ENCODE measurements at places on chromosomes 13 and 19.

GRCh38 chr13:98411617-98412265 is 165.2 kb downstream of the STK24 start:
- no peak for DNase-seq

GRCh38 chr19:13212759-13213330 is 62.6 kb downstream of the IER2 start:
- no peak for DNase-seq

GRCh38 chr13:41611385-41611784 is 154.0 kb downstream of the RGCC start:
- no peak for DNase-seq

GRCh38 chr13:27440408-27440807 is 10.0 kb downstream of the MTIF3 start:
- DNase-seq: no peak

- peak; percentile 77 for DNase-seq
Measured at GRCh38 chr19:50580970-50581634, 12.9 kb upstream of the LRRC4B start.

GRCh38 chr19:48780631-48781391 is 25.5 kb downstream of the FGF21 start:
- DNase-seq: peak; percentile 50

- peak; percentile 89 for DNase-seq
Measured at GRCh38 chr19:44741841-44742329, 6.6 kb upstream of the BCL3 start.

GRCh38 chr13:75399168-75399878 is 82.6 kb downstream of the TBC1D4 start:
- DNase-seq: no peak

- no peak for DNase-seq
Measured at GRCh38 chr19:9009935-9010651, at the start of gene MUC16. Gene MUC16 (minus strand): TSS chr19:9010409.

- DNase-seq: no peak
Measured at GRCh38 chr13:61954092-61954491, 538.4 kb upstream of the PCDH20 start.

- DNase-seq: no peak
Measured at GRCh38 chr19:4229179-4229931, at the start of gene EBI3. Gene EBI3 (plus strand): TSS chr19:4229523. CDS start chr19:4229551, 28 bp downstream.

DNA sequence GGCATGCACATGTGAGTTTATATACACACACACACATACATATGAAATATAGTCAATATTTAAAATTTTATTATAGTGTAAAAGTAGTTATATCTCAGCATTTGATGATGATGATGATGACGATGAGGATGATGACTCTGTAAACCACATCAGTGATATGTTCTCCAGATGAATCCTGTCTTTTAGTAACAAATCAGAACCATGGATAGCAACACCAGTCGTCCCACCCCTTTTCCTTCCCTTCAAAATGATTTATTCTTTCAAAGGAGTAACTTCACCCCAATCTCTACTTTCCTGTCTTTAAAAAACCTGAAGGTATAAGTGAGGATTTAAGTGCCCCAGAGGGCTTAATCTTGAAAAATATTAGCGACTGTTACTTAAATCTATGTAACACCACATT is 74.1 kb downstream of the DCLK1 start:
- DNase-seq: no peak

DNA sequence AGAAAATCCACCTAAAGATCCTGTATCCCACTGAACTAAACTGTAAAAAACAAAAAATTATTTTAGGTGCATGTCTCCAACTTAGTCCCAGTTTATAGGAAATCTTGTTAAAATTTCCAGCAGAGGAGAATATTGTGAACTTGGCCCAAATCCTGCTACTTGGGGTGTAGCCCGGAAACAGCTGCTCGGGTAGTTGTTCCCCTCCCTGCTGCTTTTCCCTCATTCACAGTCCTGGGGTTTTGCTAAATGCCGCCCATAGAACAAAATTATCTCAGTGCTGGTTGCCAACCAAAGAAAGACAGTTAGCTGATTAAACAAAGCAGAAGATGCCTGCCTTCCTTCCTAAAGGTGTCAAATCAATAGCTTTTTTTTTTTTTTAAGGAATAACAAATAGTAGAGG is 330.5 kb upstream of the KLF12 start:
- DNase-seq: no peak

GRCh38 chr13:78608688-78609463 is 5.5 kb upstream of the POU4F1 start:
- DNase-seq: no peak

DNA sequence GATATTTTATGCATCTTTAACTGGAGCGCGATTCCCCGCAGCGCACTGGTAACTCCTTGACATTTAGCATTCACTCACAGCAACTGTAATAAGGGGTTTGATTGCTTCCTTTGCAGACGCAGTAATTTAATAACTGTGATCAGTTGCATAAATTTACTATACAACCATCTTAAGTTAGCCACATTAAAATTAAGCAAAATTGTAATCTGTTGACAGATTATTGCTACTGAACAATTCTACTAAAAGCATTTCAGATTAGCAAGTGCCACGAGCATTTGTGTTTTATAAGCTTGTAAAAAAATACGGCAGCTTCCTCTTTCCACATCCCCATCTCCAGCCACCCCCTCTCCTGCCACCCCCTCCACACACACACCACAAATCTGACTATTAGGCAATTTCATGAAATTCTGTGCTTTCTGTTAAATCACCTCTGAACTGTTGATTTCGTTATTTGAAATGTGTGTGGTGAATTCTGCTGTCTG is 44.4 kb downstream of the TSHZ3 start:
- DNase-seq: no peak

GRCh38 chr19:28605501-28606268 is 607.3 kb downstream of the UQCRFS1 start:
- no peak for DNase-seq

DNA sequence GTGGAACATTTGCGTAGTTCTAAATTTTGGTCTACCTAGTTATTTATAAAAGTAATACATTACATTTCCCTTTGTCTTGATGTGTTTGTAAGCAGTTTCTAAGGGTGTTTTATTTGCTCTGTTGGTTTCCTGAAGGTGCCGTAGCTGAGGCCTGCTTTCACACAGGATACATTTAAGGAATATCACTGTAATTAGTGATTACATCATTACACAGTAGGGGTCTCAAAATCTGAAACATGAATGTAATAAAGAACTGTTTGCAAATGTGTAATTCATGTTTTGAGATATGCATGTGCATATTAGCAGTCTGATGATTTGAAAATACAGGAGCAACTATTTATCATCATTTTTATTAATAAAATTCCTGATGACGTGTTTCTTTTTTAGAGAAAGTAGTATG is 281.8 kb downstream of the MTUS2 start:
- DNase-seq: no peak

DNA sequence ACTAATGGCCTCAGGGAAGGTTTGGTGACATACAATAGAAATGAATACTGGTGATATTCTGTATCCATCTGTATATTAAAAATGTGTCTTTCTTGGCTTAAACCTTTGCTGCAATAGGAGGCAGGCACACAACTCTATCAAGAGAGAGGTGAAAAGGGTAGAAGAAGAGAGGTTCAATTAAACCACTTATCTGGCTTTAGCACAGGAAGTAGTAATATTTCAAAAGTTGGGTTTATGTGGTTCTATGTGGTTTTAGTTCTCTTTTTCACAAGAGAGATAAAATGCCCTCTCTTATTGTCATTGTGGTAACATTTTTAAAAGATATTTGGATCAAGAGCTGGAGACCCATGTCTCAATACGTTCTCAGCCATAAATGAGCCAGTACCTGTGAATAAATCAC is 146.2 kb upstream of the FNDC3A start:
- DNase-seq: no peak

DNA sequence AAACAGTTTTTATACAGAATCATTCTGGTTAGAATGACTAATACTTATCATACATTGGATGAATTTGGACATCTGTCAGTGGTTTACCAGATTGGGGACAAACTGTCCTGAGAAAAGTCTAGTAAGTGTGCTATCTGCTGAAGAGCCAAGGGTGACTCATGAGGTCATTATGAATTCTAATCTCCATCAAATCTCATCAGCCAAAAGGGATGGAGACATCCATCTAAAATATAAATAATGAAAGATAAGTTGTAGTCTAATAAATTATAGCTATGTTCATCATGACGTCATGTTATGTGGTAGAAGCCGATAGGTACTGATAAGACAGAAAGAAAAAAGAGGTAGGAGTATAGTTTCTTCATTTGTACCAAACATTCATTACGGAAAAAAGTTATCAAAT is 804.4 kb downstream of the PCDH9 start:
- DNase-seq: no peak

- DNase-seq: no peak
Measured at GRCh38 chr19:55189403-55189835, 9.3 kb upstream of the SYT5 start.

DNA sequence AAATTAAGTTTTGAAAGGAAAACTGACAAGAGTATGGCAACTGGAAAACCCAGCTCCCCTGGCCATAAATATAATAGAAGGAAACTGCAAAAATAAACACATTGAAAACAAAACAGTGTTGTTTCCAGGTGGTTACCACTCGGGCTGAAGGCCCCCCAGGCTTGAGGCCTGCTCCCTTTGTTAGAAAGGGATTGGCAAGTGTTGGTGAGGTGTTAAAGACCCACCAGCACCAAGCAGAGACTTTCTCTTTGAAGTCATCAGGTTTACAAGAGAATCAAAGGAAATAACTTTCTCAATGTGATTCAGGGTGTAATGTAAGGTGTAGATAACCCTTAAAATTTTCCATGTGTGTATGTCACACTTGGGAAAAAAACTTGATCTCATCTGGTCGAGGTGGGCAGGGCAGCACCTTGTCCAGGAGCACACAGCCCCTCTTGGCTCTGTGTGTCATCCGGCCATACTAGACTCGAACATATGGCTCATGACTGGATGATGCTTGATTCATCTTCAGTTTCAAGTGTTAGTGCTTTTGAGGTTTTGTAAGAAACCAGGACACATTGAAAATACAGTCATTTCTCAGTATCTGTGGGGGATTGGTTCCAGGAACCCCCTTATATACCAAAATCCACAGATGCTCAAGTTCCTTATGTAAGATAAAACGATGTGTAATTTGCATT is 7.8 kb downstream of the ACTN4 start:
- no peak for DNase-seq

DNA sequence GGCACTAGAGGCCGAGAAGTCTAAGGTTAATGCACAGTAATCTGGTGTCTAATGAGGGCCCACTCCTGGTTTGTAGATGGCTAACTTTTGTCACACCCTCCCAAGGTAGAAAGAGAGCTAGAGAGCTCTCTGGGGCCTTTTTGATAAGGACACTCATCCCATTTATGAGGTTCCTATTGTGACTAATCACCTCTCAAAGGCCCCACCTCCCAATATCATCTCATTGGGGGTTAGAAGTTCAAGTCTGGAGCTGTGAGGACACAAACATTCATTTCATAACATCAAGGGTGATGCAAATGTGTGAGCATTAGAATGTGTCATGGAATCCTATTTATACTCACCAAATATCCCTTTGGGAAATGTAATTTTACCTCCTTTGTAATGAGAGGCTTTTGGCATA is 79.2 kb upstream of the SLC10A2 start:
- DNase-seq: no peak

DNA sequence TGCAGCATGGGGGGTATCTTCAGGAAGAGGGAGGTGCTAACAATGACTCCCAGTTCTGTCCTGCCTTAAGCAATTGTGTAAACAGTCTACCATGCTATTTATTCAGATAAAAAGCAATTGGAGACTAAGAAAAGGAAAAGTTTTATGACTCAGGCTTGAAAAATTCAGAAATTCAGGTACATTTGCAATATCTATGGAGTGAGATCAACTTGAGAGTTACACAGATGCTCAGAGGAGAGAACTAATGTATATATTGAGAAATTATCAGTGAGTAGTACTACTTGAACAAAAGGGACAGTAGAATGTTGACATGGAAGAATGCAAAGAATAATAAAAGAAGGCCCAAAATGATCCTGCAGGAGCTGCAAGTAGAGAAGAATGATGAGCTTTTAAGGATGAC is 277.6 kb upstream of the DACH1 start:
- no peak for DNase-seq

DNA sequence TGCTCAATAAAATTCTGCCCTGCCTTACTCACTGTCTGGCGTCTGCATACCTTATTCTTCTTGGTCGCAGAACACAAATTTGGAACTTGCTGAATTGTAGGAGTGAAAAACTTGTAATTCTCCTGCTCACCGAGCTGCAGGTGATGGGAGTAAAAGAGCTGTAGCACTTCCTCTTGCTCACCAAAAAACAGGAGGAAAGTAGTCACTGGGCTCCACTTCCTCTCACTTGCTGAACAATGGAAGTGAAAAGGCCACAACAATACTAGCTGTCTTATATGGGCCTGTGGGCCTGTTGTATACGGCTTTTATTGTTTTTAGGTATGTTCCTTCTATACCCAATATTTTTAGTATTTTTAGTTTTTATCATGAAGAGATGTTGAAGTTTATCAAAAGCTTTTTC is 978.7 kb downstream of the SLITRK5 start:
- DNase-seq: no peak

DNA sequence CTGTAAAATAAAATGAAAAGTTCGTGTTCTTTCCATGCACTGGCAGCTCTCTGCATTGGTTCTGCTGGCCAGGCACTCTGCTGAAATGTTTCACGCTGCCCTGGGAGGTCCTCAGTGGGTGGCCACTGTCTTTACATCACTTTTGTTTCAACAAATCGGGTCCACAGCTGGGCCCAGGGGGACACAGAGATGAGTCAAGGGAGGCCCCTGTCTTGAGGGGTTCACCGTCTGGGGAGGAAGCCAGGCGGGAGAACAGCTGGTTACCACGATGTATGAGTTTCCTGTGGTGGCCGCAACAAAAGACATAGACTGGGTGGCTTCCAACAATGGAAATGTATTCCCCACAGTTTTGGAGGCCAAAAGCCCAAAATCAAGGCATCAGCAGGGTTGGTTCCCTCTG is 5.1 kb upstream of the KLF2 start:
- no peak for DNase-seq

DNA sequence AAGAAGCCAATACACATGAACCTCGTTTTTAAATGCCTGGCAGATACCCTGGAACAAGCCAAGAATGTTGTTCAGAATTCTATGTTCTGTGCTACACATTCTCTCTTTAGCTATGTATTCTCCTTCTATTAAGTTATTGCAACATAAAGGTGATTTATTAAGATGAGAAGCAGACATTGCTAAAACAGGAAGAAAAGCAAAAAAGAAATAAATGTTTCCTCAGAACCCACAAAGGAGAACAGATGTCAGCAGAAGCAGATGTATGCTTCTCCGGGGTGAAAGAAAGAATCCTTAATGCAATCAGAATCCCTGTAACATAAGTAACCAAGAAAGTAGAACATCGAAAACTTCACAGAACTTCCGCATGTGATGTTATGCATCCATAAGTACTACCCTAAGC is 302.9 kb downstream of the DCT start:
- peak; percentile 16 for DNase-seq

- peak; percentile 66 for DNase-seq
Measured at GRCh38 chr19:40191836-40192646, 815 bp downstream of the MAP3K10 start.
